ENCODE measurements at places on chromosomes 7 and 10.

DNA sequence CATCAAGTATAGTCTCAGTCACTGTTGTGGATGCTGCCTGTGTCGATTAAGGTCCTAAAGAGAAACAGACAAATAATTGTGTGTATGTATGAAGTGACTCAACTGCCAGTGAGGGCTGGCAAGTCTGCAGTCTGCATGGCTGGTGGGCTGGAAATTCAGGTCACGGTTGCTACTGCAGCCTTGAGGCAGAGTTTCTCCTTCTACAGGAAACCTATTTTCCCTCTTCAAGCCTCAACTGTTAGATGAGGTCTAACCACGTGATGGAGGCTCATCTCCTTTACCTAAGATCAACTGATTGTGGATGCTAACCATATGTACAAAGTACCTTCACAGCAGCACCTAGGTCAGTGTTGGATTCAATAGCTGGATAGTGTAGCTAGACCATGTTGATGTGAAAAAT is 29.9 kb downstream of the MBL2 start:
- no peak for DNase-seq

GRCh38 chr10:7651853-7652470 is 14.8 kb downstream of the ITIH5 start:
- DNase-seq: no peak

DNA sequence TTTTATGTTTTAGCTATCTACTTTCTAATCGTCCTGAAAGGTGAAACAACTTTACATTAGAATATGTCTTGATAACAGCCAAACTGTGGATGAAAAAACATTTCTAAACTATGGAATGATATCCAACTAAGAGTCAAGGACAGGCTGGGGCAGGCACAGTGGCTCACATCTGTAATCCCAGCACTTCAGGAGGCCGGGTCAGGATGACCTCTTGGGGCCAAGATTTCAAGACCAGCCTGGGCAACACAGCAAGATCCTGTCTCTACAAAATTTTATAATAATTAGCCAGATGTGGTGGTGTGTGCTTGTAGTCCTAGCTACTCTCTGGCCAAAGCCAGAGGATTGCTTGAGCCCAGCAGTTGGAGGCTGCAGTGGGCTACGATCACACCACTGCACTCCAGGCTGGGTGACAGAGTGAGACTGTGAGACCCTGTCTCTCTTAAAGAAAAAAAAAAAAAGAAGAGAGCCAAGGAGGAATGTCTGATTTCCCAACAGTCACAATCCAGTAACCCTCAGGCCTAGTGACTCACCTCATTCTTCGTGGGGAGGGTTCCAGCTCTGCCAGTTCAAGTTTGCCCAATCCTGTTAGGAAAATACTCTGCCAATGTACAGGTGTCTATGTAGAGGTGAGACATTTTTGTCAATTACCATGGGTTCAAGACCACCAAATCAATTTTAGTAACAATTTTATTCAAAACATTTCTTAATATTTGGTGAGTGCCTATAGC is 14.6 kb upstream of the FZD1 start:
- DNase-seq: no peak

DNA sequence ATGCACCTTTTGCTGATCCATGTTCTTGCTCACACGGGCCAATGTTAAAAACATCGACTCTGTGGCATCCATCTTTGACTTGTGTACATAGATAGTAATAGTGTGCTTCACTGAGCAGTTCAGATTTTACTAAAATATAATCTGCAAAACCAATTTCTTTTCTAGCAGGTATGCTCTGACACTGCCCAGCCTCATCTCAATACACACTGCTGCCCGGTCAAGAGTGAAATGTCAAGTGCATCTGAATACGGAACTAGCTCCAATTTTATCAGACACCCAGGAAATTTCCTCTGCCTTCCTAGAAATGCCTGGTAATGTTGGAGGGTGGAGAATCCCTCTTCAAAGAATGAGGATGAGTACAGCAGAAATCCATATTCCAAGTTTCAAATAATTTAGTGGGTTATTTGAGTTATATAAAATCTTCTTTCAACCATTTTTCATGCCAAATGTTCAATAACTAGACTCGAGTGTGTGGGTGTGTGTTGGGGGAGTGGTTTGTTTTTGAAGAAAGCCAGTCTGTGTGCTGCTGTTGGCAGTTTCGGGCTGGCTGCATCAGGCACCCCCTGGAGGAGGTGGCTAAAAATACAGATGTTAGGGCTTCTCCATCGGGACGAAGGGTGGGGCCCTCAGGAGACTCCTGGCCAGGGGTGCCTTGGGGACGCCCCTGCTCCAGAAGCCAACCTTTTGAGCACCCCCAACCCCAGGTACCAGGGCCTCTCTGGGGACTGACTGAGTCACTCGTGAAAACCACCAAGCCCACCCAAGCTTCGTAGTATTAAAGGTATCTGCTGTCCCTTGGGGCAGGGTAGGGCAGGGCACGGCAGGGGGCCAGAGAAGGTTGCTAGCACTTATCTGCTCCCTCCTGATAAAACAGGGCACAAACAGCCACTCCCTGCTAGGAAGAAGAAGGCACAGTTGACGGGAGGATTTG is 15.4 kb downstream of the CTBP2 start:
- DNase-seq: no peak

GRCh38 chr10:22682237-22683139 is 31.9 kb downstream of the PIP4K2A start:
- DNase-seq: no peak

GRCh38 chr7:27863880-27864279 is 123.9 kb downstream of the TAX1BP1 start:
- DNase-seq: no peak

DNA sequence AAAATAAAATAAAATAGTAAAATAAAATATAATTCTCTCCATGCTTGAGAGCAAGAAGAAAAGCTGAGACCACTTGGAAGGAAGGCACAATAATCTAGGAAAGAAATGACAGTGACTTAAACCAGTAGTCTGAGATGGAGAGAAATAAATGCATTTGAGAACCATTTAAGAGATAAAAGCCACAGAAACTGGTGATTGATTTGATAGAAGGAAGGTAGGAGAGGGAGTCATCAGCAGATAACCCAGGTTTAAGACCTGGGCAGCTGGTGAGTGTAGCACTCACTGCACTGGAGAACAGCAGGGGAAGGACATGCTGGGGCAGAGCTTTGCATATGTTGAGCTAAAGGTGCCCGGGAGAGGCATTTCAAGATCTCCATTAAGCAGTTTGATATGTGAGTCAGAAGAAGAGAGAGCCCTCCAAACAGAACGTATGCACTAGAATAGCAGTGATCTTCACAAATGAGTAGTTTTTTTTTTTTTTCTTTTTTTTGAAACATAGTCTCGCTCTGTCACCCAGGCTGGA is 268.0 kb downstream of the DYNC1I1 start:
- no peak for DNase-seq

DNA sequence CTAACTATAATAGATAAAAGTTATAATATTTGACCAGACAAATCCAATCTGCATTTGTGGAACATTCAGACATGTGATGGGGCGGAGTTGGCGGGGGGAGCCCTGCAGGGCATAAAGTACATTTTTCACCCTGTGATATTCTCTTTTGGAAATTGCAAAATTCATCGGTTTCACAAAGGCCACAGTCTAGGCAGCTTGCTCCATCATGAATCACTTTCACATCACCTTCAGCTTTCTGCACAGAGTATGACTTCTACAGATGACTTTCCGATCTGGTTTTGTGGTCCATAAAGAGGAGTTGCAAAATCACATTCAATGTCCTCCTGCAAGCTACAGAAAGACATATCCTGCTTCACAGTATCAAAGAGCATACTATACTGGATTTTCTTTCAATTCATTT is 51.4 kb upstream of the APBB1IP start:
- no peak for DNase-seq

- peak; percentile 31 for DNase-seq
Measured at GRCh38 chr10:119268871-119269506, 61.6 kb downstream of the GRK5 start.

DNA sequence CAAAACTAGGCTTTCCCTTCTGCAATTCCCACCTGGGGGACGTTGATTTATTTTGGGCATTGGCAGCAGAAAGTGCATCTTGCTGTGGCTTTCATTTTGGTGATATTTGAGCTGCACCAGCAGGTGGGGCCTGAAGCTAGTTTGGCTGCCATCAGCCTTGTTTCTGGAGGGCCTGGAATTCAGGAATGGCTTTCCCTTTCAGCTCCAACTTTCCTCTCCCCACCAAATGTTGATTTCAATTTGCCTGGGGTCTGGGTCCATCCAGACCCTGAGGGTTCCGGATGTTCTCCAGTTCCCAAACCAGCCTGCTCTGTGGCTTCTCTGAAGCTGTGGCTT is 640.4 kb downstream of the TYW1 start:
- DNase-seq: no peak

GRCh38 chr10:115936926-115937767 is 335.9 kb downstream of the GFRA1 start:
- DNase-seq: no peak

GRCh38 chr7:26279405-26279804 is 12.3 kb upstream of the SNX10 start:
- no peak for DNase-seq

DNA sequence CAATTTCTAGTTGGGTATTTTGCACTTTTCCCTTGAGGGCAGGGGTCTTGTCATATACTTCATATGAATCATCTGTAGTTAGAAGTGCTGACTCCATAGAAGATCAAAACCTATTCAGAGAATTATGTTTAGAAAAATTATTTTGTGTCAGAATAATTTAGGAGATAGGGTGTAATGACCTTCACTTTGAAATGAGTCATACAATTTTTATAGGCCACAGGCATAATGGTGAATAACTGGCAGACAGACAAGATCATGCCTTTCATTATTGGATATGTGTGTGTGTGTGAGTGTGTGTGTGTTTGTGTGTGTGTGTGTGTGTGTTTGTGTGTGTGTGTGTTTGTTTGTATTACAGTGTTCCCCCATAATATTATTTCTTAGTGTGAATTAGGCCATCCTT is 523.0 kb downstream of the ANKRD7 start:
- DNase-seq: no peak

DNA sequence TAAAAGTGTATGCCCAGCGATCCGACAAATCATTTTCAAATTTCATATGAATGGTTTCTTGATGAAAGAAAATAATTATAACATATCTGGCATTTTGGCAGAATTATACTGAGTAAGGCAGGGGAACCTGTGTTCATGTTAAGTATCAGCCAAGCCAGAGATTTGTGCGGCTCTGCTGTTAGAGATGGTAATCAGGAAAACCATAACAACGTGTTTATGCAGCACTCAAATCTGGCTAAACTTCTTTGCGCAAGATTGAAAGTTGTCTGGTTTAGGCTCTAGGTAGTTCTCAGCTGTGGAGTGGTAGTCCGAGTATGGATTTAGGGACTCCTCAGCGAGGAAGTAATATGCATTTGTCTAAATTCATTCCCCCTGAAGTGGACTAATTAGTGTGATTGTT is 8.9 kb upstream of the CTBP2 start:
- no peak for DNase-seq

DNA sequence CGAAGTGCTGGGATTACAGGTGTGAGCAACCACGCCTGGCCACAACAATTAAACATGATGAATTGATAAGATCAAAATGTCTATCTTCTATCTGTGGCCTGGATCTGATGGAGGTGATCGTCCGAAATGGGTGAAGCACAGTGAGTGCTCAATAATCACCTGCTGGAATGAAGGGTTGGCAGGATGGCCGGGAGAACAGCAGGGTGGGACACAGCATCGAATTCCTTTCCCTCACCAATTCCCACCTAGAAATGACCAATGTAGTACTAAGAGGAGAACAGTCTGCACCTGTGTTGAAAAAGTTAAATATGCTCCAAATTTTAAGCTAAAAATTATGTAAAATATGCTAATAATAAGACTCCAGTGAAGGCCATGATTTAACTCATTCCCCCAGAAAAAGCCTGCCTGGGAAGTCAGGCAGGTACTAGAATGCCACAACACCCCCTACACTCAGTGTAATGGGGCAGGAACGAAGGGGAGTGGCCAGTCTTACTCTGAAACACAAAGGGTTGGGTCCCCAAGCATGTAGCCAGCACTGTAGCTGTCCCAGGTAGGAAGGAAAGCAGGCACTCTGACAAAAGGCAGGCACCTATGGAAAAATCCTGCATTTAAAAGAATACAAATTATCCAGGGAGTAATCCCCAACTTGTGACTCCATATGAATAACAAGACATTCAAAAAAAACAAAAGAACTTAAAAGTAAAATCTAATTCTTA is 110.3 kb downstream of the VPS41 start:
- DNase-seq: no peak

- no peak for DNase-seq
Measured at GRCh38 chr7:20417260-20417659, 86.6 kb downstream of the ITGB8 start.

DNA sequence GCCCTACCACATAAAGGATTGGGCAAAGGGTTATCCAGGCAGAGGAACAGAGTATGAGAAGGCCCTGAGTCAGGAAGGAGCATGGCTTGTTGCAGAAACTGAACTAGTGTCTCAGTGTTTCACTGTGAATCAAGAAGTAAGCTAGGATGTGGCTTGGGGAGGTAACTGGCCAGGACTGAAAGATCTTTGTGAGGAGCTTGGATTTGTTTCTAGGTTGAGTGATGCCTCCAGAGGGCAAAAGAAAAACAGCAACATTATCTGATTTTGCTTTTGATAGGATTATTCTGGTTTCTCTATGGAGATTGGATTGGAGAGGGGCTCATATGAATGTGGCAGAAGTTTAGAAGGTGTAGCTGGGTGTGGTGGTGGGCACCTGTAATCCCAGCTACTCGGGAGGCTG is 137.9 kb upstream of the HDAC9 start:
- no peak for DNase-seq

- no peak for DNase-seq
Measured at GRCh38 chr7:28729281-28729680, 228.8 kb downstream of the TRIL start.

- DNase-seq: no peak
Measured at GRCh38 chr7:459584-460373, 59.9 kb downstream of the PDGFA start.

- no peak for DNase-seq
Measured at GRCh38 chr10:124470544-124471434, 9.2 kb downstream of the LHPP start.

- DNase-seq: no peak
Measured at GRCh38 chr10:46541017-46541661, 15.3 kb downstream of the GPRIN2 start.

- no peak for DNase-seq
Measured at GRCh38 chr7:157335236-157335635, 1.6 kb upstream of the DNAJB6 start.

All from glomerular endothelial cell (primary cell).